SK-N-SH (cell line): ENCODE measurements at places on chromosomes 13 and 19.

DNA sequence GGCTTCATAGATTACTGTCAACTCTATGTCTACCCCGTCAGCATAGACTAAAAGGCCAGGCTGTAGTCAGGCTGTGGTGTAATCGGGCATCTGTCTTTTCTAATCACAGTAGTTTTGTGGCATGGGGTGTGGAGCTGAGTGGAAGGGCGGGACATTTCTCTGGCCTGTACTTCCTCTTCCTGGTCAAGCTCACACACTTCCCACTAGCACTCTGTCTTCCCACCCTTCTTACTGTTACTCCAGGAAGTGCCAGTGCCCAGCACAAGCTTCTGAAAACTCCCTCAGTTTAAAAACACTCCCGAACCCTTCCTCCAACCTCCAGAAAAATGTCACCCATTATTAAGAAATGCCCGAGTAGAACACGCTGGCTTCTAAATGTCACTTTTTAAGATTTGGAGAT is 229.8 kb downstream of the KLF5 start:
- DNase-seq, result no peak

GRCh38 chr13:60327511-60327910 is 69.5 kb upstream of the TDRD3 start:
- no peak for DNase-seq

- no peak for DNase-seq
Observed at GRCh38 chr19:28968721-28969120, 244.2 kb downstream of the UQCRFS1 start.

GRCh38 chr13:95710313-95710712 is 33.4 kb downstream of the DNAJC3 start:
- DNase-seq, result no peak

GRCh38 chr13:110913322-110914080 is 1.4 kb downstream of the ANKRD10 start:
- DNase-seq, result no peak

DNA sequence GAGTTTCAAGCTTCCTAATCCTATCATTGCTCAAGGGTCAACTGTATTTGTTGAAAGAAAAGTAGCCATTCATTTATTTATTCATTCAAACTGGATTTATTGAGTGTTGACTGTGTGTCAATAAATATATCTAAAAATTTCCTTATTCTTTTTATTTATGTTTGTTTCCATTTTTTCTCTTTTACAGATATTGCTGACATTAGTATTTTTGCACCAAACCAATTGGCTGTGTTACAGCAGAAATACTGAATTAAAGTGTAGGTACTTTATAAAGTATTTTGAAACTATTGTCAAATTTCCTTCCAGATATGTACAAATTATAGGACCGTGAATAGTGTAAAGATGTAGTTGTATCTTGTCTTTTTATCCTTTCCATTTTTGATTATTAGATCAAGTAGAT is 692.0 kb upstream of the SLC10A2 start:
- DNase-seq, result no peak

DNA sequence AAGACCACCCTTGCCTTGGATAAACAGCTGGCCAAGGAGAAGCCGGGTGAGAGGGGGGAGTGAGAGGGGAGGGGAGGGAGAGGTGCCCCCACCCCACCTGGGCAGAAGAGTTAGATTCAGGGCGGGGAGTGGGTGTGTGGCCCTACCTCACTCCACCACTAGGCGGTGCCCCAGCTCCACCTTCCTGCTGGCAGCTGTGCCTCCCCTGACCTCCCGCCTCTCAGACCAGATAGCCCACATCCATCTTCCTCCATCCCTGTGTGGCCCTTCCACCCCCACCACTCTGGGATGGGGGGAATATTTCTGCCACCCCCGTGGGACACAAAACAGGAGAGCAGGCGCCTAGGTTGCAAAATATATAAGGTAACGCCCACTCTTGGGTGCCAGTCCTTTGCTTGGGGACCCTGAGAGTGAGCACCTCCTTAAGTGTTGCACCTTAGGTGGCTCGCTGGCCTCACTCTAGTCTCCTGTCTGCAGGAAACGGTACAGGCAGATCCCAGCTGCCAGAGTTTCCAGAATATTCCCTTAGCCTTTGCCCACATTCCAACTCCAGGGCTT is 13.8 kb upstream of the EHD2 start:
- peak; percentile 95 for DNase-seq

DNA sequence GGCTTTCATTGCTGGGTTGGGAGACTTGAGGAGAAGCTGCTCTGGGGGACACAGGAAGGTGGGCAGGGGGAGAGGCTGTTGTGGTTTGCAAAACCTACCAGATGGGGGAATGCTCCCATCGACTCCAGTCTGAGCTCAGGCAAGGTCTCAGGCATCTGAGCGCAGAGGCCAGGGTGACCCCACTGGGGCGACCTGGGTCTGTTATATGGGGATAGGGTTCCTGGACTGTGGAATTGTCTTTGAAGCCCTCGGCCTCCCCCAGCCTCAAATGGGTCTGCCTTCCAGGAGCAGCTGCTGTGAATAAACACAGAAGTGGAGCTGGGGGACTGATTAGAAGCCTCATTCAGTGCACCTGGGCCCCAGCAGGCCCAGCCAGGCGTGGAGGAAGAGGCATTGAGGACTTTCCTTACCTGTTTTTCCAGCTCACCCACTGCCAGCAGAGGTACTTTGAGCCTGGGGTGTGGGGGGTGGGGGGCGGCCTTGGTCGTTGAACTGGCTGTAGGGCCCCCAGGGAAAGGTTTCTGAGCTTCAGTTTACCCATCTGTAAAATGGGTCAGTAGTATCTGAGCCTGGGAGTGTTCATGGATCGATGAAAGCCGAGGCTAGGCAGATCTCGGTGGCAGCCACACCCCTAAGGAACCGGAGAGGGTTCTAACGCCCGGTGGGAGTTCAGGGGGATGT is 1.4 kb downstream of the CERS4 start:
- no peak for DNase-seq

DNA sequence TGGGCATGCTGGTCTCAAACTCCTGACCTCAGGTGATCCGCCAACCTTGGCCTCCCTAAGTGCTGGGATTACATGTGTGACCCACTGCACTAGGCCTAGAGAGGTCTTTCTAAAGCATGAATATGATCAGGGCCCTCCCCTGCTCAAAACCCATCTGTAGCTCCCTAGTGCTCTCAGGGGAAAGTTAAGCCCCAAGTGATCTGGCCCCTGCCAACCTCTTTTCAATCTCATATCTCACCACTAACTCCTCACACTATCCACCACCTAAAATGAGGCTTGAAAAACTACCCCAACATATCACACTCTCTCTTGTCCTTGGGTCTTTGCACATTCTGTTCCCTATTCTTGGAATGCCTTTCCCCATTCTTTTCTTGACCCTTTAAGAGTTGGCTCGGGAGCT is 2.0 kb upstream of the DMWD start:
- DNase-seq, result no peak

DNA sequence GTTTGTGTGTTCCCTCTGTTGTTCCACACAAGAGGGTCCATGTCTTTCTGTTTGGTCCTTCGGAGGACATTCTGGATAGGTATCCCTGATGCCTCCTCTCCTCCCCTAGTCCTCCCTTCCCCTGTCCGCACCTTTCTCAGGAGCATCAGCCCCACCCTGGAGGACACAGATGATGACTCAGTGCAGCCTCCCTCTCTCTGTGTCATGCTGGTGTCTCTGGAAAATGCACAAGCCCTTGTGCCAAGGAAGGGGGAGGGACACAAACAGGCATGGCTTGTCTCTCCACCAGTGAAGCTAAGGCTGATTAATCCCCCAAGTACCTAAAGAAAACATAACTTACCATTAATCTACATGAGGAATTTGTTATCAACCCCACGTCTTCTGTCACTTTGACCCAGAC is 16.2 kb upstream of the TNFRSF19 start:
- DNase-seq, result no peak

- DNase-seq, result no peak
Observed at GRCh38 chr13:107291875-107292274, 723.9 kb upstream of the ARGLU1 start.

GRCh38 chr13:90205081-90205480 is 1142.4 kb upstream of the MIR17HG start:
- DNase-seq, result no peak

GRCh38 chr19:45711851-45712698 is 18.6 kb downstream of the FBXO46 start:
- DNase-seq, result no peak

DNA sequence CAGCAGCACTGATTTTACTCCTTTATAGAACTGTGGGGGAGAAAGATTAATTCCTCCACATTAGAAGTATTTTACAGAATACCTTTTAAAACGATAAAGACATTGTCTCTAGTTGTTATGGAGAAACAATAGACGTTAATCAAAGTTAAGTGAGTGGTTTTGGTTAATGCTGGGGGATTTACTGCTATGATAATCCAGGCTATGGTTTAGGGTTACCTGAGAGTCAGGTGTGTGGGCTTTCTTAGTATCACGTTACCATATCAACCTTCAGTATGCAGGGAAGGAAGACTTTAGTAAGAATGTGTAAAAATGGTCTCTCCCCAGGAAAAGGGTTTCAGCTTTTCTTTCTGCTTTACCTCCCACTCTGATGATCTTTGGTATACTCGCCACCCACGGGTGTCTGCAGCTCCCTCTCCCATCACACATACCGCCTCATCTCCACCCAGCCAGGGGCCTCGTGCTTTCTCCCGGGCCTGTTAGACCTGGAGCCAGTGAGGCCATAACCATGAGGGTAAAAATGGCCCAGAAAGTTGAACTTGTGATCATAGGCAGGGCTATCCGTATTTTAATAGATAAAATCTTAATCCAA is 45.6 kb upstream of the WDFY2 start:
- DNase-seq, result no peak

- DNase-seq, result no peak
Observed at GRCh38 chr13:106521095-106521799, 14.2 kb downstream of the EFNB2 start.

DNA sequence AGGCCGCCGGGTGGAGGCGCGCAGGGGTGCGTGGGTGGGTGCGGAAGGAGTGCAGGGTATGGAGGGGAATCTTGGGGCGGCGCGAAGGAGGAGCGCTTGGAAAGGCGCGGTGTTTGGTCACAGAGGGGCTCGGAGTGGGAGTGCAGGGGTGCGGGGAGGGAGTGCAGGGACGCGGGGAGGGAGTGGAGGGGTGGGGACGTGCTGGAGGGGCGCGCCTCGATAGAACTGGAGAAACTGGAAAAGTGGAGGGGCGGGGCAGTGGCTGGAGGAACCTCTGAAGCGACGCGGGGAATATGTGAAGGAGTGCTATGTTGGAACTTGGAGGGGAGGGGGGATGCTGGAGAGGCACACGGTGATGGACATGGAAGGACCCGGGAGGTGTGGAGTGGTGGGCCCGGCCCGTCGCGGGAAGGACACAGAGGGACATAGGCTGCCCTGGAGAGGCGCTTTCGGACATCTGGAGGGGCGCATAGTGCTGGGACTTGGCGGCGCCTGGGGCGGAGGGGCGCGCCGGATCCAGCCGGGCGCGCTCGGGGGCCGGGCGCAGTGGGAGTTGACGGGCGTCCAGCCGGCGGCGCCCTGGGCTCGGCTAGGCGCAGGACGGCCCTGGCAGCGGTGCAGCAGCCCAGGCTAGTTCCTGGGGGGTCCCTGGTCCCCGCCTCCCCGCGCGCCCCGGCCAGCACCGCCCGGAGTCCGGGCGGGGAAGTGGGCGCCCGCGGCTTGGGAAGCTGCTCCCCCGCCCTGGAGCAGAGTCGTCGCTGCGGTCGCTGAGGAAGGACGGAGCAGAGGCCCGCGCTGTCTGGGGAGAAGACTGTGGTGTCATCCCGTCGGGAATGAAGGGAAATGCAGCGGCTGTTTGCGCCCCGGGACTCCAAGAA is 20.8 kb upstream of the SGCG start:
- peak; percentile 30 for DNase-seq

DNA sequence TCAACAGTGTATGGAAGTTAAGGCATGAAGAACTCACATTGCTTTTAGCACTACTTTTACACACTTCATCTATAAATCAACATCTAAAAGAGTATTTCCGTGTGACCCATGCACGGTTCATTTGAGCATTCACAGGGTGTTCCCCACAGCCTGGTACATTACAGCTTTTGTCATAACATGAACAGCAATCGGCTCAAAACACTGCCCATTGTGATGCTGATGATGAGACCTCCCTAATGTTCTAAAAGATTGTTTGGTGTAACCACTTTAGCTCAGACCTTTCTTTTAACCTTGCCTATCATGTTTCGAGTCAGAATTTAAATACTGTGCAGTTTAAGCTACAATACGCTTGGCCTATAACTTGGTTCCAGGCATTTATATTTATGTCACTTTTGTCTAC is 4.1 kb upstream of the KLF5 start:
- no peak for DNase-seq

DNA sequence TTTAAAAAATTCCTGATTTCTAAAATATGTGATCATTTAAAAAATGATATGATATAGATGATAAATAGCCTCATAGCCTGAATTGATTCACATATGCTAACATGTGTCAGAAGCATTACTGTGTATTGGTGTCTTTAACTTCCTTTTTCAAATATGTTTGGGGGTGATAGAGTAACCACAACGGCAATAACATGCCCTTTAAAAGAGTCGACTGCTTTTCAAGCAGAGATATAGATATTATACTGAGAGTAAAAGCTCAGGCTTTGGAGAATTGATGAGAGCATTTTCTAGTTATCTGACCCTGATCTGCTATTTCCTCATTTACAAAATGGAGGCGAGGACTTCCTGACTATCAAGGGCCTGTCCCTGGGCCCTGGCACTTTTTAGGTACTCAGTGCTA is 260.5 kb downstream of the DCT start:
- no peak for DNase-seq

DNA sequence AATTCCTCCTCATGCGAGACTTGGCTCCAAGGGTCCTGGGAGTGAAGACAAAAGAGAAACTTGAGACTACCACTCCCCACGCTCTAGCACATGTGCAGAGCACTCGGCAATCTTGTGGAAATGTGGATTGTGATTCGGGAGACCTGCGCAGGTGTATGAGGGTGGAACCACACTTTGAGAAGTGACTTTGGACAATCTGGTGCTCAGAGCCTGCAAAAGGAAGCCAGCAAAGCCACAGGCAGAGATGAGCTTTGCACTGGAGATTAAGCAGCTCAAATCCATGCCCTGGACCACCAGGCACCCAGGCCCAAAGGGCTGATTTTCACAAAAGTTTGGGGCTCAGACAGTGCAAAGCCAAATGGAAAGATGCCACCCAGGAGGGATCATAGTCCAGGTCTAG is 162.5 kb upstream of the TSHZ3 start:
- no peak for DNase-seq

- DNase-seq, result no peak
Observed at GRCh38 chr19:43804432-43804831, 2.2 kb upstream of the LYPD5 start.
